Muscle of leg (tissue), 16 donors: ENCODE measurements at places on chromosomes 11 and 22. TPM values are rescaled to one million over a fixed set of nuclear protein-coding genes. Genes with fewer than 3 reads are reported as not detected.

Gene MMP10
- polyA plus RNA-seq, result not detected

- peak; percentile 80 for DNase-seq
Measured at GRCh38 chr11:27234043-27234668, 128.9 kb downstream of the CCDC34 start.

- no peak for DNase-seq
Measured at GRCh38 chr11:121814962-121815361, 301.1 kb downstream of the BLID start.

GRCh38 chr11:68500206-68500605 lies 39.7 kb downstream of the PPP6R3 start:
- DNase-seq, result no peak

GRCh38 chr11:131356206-131356605 lies 14.2 kb upstream of the NTM start:
- DNase-seq, result no peak

Gene DDIAS
- polyA plus RNA-seq, result 3.8 TPM

Gene B3GAT1
- polyA plus RNA-seq, result 0.86 TPM

DNA sequence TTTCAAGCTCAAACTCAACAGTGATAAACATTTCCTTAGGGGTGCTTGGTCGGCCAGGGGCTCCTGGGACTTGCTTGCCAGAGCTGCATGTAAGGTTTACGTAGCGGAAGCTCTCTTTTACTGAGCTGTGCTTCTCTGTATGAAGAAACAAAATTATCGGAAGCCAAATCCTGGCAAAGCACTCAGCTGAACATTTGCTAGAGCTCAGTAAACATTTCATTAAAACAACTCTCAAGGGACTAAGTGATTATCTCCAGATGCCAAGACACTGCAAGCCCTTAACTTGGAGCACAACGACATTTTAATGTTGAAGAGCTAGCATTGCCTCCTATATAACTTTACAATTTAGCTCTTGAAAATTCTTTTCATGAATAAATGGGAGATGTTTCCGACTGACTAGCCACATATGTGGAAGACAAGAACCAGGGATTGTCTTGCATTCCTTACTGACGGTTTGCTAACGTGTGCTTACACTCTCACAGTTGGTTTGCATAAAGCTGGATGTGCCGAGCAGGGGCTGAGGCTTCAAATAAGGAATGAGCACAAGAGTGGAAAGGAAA lies 43.4 kb downstream of the SCUBE2 start:
- peak; percentile 96 for DNase-seq

DNA sequence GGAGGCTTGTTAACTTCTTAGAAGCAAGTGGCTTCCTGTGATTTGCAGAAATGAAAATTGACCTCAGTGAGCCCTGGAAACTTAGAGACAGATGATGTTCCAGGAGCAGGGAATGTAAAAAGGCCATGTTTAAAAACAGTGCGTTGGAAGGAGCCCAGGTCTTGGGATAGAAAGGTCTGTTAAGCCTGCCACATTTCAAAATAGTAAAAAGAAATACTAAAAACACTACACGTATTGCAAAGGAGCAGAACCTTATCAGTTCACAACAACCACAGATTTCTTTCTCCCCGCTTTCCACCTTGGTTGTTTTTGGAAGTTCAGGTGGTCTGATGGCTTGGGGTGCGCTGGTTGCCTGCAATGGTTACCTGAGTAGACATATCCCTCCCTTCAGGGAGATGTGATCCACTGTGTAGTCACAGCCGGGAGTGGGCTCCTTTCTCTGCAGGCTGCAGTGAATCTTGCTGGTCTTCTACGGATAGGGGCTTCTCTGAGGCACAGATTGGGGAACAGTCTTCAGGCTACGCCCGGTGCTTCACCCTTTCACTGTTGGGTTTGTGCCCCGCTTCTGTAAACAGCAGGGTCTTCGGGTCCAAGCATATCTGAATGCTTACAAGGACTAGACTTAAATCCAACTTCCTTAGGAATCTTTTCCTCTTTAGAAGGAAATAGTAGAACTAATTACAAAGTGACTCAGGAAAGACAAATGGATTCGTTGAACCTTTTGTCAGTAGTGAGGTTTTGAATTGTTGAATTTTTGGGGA lies 1.9 kb downstream of the TEAD1 start:
- DNase-seq, result peak; percentile 82

Gene MMP11
- polyA plus RNA-seq, result 6.9 TPM

DNA sequence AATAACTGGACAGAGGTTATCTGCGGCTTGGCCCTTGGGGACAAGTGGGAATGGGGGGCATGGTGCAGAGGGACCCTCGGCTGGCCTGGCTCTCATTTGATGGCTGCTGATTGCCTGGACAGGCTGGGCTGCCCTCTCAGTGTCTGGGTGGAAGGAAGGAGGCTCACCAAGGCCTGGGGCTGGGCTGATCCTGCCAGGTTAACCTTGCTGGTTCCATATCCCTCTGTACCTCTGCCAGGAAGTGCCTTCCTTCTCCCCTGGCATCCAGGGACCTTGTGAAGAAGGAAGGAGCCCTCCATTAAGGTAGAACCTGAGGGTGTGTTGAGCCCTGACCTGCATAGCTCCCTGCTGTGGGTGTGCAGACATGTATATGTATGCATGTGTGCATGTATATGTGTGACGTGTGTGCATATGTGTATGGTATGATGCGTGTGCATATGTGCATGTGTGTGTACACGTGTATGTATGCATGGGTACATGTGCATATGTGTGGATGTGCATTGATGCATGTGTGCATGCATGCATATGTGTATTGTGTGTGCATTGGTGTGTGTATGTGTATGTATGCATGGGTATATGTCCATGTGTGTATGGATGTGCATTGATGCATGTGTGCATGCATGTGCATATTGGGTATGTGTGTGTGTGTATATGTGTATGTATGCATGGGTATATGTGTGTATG lies 433.9 kb downstream of the TBC1D22A start:
- DNase-seq, result no peak

GRCh38 chr11:17421781-17422180 lies 33.3 kb upstream of the KCNJ11 start:
- no peak for DNase-seq

GRCh38 chr11:66996609-66997273 lies 21.6 kb downstream of the C11orf86 start:
- DNase-seq, result peak; percentile 26
